ENCODE measurements at places on chromosomes 5 and 9.

DNA sequence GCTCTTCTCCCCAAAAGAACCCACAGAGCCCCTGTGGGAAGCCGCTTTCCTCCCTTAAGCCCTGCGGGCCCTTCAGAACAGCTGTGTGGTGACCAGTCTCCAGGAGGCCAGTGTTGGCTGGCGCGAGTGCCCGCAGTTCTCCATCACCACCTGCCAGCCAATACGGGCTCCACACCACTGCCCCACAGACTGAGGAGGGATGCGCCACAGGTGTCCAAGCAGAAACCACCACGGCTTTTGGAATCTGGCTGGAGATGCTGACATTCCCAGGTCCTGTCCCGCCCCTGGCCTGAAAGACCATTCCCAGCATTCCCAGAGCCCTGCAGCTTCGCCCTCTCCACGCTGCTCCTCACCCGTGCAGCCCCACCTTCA is 12.8 kb downstream of the CCNI2 start:
- DNase-seq: peak; percentile 35

DNA sequence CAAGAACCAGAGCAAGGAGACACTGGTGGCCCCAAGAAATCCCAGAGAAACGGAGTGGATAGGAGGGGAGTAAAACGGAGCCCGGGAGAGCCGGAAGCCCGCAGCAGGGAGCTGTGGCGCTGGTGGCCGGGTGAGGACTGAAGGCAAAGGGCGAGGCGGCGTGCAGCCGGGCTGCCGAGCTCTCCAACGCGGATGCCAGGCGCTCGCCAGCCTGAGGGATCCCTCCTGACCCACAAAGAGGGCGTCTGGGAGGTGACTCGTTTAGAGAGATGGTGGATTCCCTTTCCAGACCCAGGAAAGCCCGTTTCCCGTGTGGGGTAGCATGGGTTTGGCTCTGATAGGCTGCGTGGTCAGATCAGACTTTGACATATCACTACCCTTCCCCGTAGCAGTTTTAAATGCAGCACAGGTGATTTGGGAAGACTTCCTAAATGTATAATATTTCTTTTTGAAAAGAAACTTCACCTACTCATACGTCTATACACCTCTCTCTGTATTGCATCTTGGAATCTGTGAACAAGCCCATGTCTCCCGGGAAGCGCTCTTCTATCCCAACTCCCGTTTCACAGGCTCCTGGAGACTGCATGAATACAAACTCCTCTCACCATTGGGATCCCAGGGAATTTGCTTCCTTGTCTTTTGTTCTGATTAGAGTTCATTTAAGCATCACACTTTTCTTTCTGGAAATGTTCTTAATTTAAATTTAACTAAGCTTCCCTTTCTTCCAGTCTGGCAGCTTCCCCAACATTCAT is 158.1 kb downstream of the C9orf152 start:
- peak; percentile 85 for DNase-seq

GRCh38 chr9:35028341-35028740 is 38.8 kb downstream of the DNAJB5 start:
- no peak for DNase-seq

DNA sequence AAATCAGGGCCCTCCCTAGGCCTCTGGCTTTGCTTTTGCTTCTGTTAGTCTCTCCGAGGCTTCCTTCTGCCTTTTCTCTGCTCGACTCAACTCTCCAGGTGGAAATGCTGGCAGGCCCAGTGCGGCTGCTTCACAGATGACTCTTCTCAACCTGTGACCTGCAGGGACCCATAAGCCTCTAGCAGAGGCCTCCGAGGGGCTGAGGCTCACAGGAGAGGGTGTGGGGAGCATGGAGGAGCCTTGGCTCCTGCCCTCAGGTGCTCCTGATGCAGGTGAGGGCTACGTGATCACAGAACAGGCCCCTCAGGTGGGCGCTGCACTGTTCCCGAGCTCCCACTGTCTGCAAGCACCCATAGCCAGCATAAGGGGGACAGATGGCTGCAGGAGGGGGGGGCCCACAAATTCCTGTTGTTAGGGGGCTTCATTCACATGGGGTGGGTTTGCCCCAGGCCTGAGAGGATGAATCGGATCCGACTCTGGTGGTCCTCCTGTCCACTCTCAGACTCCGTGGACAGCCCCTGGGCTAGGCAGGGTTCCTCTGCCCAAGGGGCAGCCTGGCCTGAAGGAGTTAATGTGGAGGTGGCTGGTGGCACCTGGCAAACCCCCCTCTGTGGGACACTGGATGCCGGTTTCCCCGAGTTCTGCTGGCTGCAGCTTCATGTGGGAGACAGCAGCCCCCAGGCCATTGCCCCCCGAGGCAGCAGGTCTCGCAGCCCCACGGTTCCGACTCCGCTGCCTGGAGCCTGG is 10.9 kb upstream of the FCN2 start:
- peak; percentile 62 for DNase-seq

DNA sequence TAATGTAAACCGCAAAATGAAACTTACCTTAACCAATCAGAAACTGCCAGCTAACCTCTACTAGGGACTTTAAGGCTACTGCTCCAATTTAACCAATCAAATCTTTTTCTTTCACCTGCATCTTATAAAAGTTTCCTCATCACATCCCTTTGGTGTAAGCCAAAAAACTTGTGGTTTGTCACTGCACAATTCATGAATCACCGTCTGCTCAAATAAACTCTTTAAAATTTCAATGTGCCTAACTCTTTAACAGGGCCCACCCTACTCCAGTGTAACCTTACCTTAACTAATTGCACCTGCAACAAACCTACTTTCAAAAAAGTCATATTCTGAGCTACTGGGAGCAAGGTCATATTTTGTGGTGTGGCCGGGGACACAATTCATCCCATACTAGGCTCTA is 172.2 kb upstream of the GRAMD2B start:
- DNase-seq: no peak

DNA sequence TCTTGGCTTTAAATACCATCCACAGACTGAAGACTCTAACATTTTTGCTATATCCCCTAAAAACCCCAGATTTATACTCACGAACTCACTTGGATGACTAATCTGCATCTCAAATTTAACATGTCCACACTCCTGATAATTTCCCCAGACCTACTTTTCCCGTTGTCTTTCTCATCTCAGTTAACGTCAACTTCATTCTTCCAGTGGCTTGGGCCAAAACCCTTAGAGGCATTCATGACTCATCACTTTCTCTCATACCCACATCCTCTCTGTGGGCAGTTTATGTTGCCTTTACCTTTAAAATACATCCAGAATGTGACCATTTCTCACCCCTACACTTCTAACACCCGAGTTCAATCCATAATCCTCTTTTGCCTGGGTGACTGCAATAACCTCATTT is 96.7 kb downstream of the EDIL3 start:
- DNase-seq: no peak

DNA sequence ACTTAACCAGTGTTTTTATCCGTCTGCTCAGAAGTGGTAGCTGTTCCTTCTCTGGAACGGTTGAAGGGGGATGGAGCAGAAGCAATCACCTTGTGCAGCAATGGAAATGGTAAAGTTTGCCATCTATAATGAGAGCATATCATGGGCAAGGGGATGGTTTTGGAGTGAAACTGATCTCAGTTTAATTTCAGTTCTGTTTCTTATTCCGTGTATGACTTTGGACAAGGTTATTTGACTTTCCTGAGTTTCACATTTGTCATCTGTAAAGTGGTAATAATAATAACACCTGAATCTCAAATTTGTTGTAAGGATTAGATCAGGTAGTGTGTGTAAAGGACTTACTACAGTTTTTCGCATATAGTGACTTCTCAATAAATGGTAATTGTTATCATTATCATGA is 106.1 kb downstream of the PCSK1 start:
- DNase-seq: no peak

DNA sequence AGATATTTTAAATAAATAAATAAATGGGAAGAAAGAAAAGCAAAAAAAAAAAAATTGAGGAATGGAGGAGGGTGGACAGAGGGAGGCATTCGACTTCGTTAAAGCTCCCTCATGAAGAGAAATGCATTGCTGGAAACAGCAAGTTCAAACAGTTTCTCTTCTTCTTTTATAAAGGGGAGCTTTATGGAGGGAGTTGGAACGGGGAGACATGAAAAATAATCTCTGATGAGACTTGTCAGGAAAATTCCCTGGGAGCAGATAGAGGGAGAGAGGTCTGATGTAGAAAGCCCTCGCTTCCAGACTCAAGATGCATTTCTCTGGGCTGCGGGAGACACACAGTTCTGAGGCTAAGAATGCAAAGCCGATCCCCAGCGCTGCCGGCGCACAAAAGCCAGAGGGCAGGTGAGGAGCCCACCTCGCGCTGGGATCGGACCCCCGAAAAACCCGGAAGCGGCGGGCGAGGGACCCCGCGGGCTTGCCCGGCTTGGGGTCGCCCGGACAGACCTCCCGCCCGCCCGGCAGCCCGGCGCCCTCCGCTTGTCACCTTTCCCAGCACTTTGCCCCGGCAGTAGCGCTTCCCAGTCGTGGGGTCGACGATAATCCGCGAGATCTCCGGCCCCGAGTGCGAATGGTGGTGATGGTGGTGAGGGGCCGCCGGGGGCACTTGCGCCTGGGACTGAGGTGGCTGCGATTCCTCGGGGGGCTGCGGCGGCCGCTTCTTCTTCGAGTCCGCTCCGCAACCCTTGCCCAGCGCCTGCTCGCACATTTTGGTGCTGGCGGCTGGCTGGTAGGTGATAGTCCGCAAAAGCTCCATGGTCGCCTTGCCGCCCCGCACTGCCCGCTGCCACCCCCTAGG is 512 bp downstream of the PLK2 start:
- no peak for DNase-seq

All from aorta (tissue), 5 donors.